ENCODE measurements at places on chromosomes 12 and 14.

GRCh38 chr12:119446459-119446858, 111.9 kb downstream of the CCDC60 start:
- no peak for DNase-seq

DNA sequence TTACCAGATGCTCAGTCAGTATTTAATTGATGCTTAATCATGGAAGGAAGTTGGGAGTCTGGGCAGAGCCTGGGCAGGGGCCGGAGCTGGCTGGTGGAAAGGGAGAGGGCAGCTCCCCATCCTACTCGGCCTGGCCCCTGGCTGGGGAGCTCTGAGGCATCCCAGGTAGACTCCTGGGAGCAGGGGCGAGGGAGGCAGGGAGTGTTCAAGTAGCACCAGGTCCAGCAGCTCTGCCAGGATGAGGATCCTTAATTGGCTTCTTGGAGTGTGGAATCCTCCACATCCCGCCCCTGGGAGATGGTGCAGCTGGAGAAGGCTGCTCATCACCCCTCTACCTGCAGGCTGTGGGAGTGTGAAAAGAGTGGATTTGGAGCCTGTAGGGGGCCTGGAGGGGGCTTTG, 30.9 kb downstream of the SYNDIG1L start:
- DNase-seq, result no peak

GRCh38 chr12:115450710-115451109, 766.7 kb upstream of the TBX3 start:
- no peak for DNase-seq

DNA sequence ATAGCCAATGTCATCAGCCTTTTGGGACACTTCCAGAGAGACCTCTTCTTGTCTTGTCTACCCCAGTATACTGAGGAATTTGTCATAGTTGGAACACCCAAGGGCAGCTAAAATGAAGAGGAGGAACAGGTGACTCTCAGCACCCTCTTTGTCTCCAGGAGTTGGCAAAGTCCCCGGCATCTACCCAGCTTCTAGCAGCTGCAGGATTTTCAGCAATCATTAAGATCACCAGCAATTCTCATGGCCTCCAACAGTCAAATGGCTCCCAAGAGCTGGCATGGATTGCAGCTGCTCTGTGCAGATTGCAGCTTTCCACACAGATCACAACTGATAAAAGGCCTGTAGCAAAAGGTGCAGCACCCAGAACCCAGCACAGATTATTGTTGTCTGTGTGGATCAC, 32.9 kb downstream of the RERGL start:
- DNase-seq, result no peak

DNA sequence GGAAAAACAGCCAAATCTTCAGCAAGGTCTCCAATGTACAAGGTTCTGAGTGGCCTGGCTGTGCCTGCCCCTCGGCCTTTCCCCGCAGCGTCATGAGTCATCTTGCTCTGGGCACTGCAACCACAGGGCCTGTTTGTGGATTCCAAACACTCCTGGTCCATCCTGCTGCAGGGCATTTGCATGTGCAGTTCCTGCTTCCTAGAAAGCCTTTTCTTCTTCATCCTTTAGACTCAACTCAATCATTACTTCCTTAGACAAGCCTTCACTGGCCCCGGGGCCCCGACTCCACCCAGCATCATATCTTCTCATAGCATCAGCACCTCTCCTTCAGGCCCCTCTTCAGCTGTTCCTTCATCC, 101.8 kb upstream of the EGLN3 start:
- no peak for DNase-seq

GRCh38 chr12:62256408-62257096, 3.7 kb upstream of the USP15 start:
- peak; percentile 17 for DNase-seq
